Umbilical cord (tissue), 2 donors: ENCODE measurements at places on chromosomes 6 and 20.

DNA sequence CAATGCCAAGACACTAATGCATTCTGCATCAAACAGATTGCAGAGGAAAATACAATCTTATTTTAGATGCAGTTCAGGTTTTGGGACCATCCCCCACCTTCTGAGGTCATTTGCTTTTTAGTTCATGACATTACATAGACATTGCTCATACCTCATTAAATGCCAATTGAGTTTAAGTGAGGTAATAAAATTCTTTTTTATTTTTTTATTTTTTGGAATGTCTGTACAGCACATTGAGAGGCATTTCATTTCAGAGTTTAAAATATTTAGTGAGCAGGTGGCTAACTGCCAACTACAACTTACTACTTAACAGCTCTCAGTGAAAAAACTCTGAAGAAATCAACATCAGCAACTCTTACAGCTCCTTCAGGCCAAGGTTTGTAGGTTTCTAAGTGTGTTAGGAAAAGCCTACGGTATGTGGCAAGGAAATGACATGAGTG lies 482.2 kb upstream of the RNF217 start:
- peak; percentile 5 for DNase-seq

GRCh38 chr6:52573295-52573694 lies 3.6 kb downstream of the TRAM2 start:
- peak; percentile 72 for DNase-seq

DNA sequence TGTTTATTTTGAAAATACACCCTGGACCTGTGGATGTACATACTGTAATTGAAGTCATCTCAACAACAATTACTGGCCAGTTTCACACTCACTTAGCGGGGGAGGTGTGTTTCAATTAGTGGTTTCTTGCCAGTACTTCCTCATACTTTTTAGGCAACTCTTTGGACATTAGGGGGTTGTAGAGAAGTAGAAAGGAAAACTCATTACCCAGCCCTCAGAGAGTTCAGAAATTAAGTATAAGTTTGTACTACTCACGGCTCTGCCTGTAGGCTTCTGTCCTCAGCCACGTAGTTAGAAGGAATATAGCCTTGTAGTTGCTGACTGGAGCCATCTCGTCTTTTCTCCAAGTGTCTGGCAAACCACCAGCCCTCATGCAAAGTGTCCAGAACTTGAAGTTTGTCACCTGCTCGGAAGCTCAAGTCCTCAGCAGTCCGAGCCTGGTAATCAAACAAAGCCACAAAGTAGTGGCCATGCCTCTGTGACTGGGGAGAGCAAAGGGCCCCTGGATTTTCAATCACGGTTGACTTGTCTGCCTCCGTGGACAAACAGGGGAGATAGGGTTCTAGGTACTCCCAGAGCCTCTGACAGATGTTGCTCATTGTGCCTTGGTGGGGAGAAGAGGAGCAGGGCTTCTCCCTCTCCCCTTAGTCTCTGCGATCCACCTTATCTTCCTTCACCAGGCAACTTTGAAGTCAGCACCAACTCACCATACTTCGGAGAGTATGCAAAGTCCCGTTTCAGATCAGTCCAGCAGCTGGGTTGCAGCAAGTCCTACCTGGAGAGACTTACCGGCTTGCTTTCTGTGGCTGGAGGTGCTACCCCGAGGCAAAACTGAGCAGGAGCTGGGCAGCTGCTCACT lies 749 bp downstream of the FRK start:
- peak; percentile 4 for DNase-seq

DNA sequence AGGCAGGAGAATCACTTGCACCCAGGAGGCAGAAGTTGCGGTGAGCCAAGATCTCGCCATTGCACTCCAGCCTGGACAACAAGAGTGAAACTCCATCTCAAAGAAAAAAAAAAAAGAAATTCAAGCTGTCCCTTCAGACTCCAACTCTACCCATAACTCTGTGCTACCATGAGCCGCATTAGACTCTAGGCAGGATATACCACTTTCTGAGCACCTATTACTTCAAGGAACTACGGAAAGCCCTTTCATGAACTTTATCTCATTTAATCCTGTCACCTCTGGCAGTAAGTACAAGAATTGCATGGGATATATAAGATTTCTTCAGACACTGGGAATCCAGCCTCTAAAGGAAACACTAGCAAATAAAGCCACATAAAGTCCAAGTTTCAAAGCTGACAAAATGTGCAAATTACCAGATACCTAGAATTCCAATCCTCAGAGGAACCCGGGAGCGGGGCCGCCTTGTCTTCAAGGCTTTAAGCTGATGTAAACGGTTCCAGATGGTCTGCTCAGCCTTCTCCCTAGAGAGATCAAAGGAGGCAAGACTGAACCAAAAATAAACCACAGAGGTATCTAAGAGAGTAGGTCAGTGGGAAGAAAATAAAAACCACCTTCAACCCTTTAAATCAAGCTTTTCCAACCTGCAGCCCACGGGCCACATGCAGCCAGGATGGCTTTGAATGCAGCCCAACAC lies 9.4 kb downstream of the CDK5RAP1 start:
- peak; percentile 88 for DNase-seq

GRCh38 chr6:122285292-122285913 lies 114.0 kb upstream of the HSF2 start:
- DNase-seq: no peak
